ENCODE measurements at places on chromosomes 3 and 15.

- DNase-seq, result no peak
Observed at GRCh38 chr3:111594205-111594604, 941 bp downstream of the ZBED2 start.

DNA sequence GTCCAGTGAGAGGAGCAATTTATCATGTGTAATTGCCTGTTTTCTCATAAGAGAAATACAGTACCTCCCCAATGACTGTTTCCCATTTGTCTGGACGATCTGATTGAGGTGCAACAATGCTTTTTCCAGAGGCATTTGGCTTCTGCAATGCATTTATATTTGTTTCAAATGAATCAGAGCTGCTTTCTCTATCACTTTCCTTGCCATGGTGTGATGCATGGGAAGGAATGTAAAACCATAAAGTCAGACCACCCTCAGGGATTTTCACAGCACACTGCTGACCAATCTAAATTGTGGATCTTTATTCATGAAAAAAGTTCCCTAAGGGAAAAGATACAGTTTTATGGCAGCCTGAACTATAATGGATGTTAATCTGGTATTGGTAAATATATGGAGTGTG is 333.0 kb downstream of the ZNF385D start:
- no peak for DNase-seq

DNA sequence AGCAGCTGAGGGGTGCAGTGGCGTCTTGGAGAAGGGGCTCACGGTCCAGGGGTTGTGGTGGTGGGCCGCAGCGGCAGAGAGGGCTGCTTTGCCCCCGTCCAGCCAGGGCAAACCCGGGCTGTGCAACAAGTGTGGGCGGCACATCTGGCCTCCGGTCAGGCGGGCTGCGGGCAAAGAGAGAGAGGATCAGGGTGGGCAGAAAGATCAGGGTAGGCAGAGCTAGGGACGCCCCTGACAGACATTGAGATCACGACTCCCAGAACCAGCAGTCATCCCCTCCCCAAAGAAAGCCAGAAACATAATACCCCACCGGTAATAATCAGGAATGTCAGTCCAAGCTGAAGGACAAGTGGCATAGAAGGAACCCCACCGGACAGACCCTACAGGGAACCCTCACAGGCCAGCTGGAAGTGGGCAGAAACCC is 6.8 kb downstream of the GATA2 start:
- no peak for DNase-seq

DNA sequence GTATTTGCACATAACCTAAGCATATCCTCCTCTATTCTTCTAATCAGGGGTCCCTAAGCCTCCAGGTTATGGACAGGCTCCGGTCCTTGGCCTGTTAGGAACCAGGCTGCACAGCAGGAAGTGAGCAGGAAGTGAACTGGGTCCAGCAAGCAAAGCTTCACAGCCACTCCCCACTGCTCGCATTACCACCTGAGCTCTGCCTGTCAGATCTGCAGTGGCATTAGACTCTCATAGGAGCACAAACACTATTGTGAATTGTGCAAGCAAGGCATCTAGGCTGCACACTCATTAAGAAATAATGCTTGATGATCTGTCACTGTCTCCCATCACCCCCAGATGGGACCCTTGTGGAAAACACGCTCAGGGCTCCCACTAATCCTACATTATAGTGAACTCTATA is 9.8 kb downstream of the MSL2 start:
- DNase-seq, result no peak

All from NCI-H1048 (cell line).